KBM-7 (cell line): ENCODE measurements at places on chromosomes 3 and 15.

- peak; percentile 43 for DNase-seq
These were observed 137.7 kb downstream of the BBX start for GRCh38 chr3:107660306-107660976.

DNA sequence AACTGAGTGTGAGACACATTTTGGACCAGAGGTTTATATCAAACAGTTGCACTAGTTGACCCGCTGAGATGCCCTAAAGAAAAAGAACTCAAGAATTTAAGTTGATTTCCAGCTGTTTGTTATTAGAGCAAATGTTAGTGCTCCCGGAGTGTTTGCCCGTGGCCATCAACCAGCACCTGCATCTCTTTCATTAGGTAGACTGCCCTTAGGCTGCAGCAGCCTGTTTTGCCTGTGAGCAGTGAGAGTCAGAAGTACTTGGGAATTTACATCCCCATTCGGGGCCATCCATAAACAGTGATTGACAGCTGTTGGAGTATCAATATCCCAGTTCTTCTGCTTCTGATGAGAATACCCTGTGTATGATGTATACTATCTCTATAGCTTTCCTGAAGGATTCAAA is 492.6 kb downstream of the RBMS3 start:
- DNase-seq: no peak

GRCh38 chr3:17300441-17300840 is 415.7 kb downstream of the PLCL2 start:
- no peak for DNase-seq

DNA sequence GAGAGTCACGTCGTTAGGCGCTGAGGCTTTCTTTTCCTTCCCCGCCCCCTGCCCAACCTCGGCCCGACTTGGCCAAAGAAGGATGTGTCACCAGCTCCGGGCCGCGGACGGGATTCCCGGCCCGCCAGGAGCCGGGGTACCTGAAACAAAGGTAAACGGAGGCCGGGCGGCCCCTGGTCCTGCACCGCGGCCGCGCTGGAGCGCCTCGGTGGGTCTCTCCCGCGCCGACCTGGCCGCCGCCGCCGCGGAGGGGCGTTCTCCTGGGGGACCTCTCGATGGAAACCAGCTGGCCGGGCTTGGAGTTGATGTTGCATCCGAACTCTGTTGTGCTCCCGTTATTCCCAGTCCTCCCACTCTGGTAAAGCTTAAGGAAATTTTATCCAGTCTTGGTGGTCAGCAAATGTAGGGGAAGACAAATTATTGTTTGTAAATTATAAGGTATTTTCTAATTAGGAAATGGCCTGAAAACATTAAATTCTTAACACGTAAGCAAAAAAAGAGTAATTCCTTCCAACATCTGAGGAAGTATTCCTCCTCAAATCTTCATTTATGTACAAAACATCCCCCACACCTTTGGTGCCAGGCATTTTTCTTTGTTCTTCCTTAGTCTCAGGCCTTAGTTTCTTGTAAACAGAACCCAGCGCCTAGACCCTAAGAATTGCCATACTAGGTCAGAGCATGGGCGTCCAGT is 888 bp downstream of the PPP2R3A start:
- DNase-seq: no peak

DNA sequence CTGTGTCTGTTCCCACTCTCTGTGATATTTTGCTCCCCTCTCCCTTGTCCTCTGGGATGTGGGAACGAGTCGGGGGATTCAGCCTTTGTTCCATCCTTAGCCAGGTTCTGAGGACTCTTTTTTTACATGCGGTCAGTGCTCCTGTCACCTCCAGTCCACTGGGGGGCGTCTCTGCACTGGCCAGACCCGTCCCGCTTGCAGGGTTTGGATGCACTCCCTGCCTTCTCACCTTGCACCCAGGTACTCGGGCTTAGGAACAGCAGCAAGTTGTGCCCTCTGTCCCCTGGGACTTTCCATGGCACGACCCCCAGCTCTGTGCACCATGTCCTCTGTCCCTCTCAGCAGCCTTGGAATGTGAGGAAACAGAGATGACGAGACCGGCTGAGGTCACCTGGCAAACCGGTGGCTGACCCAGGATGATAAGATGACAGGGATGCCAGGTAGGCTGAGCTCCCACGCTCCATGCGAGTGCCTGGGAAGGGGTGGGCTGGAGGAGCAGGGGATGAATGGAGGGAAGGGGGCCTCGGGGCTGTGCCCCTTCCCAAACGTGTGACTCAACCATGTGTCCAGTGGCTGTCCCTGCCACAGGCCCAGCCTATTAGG is 27.3 kb upstream of the FGD5 start:
- peak; percentile 56 for DNase-seq

DNA sequence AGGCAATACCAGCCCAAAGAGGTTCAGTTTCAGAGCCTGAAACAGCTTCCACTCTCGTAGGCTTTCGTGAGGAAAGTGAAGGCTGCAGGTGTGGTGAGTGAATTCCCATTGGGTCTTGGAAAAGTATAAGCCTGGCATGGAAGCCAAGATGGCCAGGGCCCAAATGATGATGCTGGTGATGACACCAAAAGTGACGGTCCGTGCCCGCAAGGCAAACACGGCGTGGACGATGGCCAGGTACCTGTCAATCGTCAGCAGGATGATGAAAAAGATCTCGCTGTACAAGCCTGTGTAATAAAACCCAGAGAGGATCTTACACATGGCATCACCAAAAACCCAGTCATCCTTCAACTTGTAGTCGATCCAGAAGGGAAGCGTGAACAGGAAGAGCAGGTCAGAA is 4.4 kb downstream of the CCR1 start:
- no peak for DNase-seq

- no peak for DNase-seq
These were observed 13.9 kb downstream of the YEATS2 start for GRCh38 chr3:183711516-183711915.

- no peak for DNase-seq
These were observed 14.5 kb downstream of the BMF start for GRCh38 chr15:40094156-40094555.

- no peak for DNase-seq
These were observed 420.5 kb downstream of the GABRB3 start for GRCh38 chr15:26352406-26352805.

DNA sequence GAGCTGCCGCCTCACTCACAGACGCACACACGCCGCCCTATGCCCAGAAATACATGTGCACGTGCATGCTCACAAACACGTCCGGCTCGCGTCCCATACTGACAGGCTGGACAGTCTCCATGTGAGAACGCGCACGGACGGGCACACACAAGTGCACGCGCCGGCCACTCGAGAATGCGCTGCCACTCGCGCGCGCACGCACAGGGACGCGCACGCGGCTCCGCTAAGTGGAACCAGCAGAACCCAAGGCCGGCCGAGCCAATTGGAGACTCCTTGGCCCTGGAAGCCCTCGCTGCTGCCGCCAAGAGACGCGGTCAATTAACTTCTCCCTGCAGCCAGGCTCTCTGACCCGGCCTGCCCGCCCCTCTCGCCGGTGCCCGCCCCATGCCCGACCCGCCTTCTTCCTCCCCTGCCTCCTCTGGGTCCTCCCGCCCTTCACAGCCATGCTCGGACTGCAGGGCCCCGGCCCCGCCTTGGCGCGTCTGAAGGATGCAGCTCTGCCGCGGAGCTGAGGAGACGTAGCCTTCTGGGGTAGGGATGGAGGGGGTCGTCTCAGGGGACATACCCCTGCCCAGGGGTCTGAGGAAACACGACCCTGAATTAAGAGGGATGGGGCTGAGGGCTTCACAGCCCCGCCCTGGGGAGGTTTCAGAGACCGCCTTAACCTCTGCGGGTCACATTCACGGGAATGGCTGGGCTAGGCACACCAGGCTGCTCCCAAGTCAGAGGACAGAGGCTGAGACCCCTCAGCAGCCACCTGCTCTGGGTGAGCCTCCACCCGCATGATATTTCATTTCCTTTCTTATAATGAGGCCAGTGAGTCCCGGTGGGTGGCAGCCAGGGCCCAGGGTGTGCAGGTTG is 15.0 kb downstream of the PTH1R start:
- DNase-seq: no peak

- no peak for DNase-seq
These were observed 162.2 kb downstream of the RSRC1 start for GRCh38 chr3:158272081-158272480.

DNA sequence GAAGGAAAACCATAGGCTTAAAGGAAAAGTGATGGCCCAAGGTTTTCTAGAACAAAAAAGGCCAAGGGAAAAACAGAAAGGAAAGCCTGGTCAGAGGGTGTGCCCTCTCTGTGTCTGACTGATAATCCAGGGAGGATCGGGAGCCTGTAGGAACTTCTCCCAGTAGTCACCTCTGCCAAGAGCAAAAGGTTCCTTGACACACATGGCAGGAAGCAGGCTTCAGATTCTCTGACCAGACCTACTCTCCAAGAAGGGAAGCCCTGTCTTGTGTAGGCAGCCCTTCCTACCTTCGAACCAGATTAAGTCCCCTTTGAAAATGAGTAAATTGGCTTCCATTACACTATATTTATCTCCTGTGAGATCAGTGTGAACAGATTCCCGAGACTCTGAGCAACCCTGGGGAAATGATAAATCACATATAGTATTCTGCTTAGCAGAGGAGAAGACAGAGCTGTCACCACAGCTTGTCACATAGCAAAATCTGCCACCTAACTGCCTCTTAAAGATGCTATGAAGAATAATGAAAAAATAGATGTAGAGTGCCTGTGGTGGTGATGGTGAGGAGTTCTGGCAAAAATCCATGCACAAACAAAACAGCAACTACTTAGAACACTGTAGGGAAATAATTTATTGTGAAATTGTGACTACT is 38.8 kb downstream of the PARP14 start:
- no peak for DNase-seq

- no peak for DNase-seq
These were observed 189.6 kb downstream of the XXYLT1 start for GRCh38 chr3:195081242-195081963.

- peak; percentile 40 for DNase-seq
These were observed 59.2 kb downstream of the SH3BP5 start for GRCh38 chr3:15273227-15273626.

DNA sequence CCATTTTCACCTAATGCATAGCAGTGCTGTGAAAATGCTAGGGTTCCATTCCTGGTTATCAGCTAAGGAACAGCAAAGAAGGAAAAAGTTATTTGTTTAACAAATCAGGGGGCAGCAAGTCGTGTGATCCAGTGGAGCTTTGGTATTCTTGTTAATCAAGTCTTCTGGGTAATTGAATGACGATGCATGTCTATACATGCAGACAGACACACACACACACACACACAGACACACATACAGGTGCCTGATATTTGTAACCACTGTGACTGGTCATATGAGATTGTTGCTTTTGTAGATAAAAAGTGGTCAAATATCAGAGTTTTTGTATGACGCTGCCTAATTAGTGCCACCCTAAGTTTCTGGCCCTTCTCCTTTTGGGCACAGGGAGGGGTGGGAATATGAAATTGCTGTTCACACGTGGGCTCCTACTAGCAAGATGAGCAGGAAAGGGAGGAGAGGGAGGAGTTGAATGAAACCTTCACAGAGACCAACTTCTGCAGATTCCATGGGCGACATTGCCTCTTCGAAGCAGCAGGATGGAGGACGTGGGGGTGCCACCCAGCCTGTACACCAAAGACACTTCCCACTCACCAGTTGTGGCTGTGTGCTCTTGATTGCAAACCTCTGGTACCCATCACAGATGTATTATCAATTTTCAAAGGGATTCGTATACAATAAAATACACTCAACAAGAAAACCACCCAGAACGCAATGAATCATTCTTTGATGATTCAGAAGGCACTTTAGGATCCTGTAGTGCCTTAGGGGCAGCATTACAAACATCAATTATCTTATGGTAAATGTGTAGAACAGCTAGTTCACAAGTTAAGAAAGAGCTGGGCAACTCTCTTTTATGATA is 281.9 kb upstream of the ICE2 start:
- no peak for DNase-seq

DNA sequence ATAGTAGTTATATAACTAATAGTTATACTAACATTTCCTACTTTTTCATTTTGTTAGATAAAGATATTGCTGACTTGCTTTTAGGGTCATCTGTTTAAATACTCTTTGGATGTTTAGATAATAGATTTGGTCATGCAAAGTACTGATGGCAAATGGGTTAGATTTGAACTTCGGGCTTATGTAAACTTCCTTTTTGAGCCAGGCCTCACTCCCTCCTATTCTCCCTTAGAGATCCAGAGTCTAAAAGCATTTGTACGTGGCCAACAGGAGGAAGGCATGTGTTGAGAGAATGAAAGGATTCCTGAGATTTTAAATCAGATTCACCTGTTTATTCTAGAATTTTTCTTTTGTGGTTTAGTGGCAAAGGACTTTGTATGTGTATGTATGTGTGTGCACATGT is 106.4 kb upstream of the GBE1 start:
- no peak for DNase-seq

GRCh38 chr15:80228959-80229610 is 22.9 kb downstream of the CTXND1 start:
- DNase-seq: no peak

DNA sequence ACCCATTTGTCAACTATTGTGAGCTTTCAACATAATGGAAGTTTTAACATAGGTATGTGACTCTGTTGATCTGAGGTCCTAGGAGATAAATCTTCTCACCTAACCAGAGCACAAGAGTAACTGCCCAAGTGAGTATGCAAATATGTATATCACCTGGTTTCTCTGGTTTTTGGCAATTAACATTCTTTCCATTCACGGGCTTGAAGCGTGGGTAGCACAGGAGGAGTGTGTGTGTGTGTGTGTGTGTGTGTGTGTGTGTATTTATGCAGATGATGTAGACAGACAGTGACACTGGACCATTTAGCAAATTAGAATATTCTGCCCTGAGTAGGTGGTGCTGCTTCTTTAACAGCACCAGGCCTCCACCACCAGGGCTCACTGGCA is 15.0 kb downstream of the EPHB1 start:
- DNase-seq: no peak

DNA sequence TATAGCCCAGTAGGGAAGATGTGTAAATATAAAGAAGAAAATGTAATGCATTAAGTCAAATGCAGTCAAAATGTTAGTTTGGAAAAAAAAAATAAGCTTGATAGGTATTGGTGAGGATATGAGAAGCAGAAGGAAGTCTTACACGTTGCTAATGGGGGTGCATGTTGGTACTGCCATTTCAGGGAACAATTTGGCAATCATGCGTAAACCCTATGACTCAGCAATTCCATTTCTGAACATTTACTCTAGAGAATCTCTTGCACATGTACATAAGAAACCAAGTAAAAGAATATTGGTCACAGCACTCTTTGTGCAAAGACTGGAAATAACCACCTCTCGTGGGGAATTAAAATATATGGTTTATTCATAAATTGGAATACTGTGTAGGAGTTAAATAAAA is 35.5 kb upstream of the TIMP4 start:
- DNase-seq: peak; percentile 68

- no peak for DNase-seq
These were observed 36.6 kb upstream of the UBL7 start for GRCh38 chr15:74497584-74497983.

- no peak for DNase-seq
These were observed 436.9 kb upstream of the ZNF717 start for GRCh38 chr3:76222201-76222600.

GRCh38 chr3:116150655-116151167 is 294.6 kb downstream of the LSAMP start:
- DNase-seq: no peak
